ENCODE measurements at places on chromosomes 13 and 19.

- DNase-seq = no peak
Measured at GRCh38 chr13:30711375-30711774, 24.0 kb upstream of the ALOX5AP start.

GRCh38 chr13:110380359-110381028, 73.4 kb downstream of the COL4A2 start:
- no peak for DNase-seq

DNA sequence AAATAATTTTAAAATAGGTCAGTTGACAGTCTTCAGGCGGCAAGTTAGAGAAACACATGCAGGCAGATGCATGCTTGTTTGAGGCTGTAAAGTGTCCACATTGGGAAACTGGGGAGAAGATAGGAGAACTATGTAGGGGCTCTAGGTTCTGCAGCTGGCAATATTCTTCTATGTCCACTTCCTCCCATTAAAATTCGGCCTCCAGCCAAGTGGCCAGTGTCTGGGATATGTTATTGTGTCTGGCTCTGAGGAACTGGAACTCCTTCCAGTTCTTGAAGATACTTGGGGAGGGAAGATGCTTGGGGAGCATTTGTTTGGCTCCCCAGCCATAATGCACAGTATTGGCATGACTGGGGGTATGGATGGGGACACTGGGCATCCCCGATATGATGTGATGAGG, 20.9 kb upstream of the KLF2 start:
- DNase-seq = no peak

- no peak for DNase-seq
Measured at GRCh38 chr19:33505148-33505547, 16.4 kb downstream of the PEPD start.

DNA sequence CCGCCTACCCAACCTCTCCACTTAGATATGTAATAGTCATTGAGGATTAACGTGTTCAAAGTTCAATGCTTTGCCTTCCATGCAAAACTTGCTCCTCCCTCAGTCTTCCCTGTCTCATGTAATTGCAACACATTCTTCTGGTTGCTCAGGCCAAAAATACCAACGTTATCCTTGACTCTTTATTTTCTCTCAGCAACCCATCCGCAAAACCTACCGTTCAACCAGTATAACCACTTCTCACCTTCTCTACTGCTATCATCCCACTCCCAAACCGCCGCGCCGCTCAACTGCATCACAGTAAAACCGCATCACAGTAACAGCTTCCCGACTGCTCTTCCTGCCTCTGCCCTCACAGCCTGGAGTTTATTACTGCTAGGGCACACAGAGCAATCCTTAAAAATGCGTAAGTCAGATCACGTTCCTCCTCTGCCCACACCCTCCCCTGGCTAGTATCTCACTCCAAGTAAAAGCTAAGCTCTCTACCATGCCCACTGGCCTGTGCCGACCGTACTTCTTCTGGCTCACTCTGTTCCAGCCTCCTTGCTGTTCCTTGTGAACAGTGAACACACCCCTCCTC, 8.2 kb downstream of the MTIF3 start:
- DNase-seq = no peak
